DMS153 (cell line): ENCODE measurements at places on chromosomes 2 and 18.

DNA sequence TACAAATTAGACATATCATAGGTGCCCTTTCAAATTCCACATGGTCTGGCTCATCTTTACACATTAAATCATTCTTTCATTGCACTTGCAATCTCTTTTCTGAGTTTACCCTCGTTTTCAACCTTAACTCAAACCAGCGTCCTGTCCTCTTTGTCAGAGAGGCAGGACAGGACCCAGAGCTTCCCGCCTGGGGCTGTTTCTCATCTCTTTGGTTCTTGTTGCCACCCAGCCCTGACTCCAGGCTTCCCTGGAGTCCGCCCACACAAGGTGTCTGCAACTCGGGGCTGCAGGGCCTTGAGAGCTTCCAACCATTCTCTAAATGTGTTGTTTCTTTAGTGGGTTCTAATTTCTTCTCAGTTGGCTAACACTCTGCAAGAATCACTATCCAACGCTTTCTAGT is 24.4 kb downstream of the RBMS1 start:
- no peak for DNase-seq

DNA sequence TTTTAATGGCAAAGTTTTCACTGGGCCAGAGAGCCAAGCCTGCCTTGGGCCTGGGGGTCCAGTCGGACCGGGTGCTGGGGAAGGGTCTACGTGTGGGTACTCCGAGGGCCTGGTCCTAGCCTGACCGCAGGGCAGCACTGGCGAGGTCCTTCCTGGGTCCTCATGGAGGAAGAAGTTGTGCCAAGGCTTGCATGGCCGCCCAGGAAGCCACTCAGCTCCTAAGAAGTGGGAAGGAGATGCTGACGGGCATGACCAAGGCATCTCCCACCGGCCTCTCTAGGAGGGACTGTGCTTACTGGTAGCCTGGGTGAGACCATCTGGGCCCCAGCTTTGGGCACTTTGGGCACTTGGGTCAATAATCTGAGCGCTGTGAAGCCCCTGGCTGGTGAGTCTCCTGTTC is 22.6 kb downstream of the CIB4 start:
- DNase-seq = no peak

GRCh38 chr2:29305762-29306161 is 190.5 kb downstream of the CLIP4 start:
- DNase-seq = no peak

- DNase-seq = no peak
Measured at GRCh38 chr18:35807811-35808335, 164.6 kb upstream of the RMP24 start.

- no peak for DNase-seq
Measured at GRCh38 chr2:219782737-219783348, 155.4 kb downstream of the SLC4A3 start.
